ENCODE measurements at places on chromosomes 5 and 9. TPM values are rescaled to one million over a fixed set of nuclear protein-coding genes. Genes with fewer than 3 reads are reported as not detected.

Gene C8G
- total RNA-seq: 10.8 TPM

Gene CRAT
- 81.6 TPM for total RNA-seq

GRCh38 chr5:178364326-178364675, 131.7 kb upstream of the PHYKPL start:
- no peak overlapping the region for H3K27ac ChIP-seq
- no peak overlapping the region for H3K4me3 ChIP-seq
- no peak for DNase-seq

DNA sequence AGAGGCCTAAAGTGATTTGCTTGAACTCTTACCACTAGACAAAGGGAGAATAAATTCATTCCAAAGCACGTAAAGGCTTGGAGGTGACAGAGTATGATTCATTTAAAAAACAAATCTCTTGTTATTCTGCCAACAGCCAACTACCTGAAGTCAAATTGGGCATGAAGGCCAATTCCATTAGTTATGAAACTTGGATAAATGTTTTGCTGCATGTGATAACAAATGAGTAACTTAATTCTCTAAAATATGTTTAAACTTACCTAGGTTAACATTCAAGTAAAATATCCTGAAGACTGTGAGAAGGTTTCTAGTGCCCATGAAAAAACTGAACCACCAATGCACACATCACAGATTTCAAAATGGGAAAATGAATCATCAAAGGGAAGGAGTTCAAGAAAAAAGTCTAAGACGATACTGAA, 120.1 kb upstream of the TSLP start:
- H3K27me3 ChIP-seq: no peaks in the 10 kb centered on the region
- no peak overlapping the region for H3K27ac ChIP-seq
- no peaks in the 10 kb centered on the region for H3K4me1 ChIP-seq
- H3K4me3 ChIP-seq: no peak overlapping the region
- H3K36me3 ChIP-seq: no peaks in the 10 kb centered on the region

- H3K4me3 ChIP-seq: no peak overlapping the region
- H3K4me1 ChIP-seq: no peaks in the 10 kb centered on the region
- H3K36me3 ChIP-seq: no peaks in the 10 kb centered on the region
- no peaks in the 10 kb centered on the region for H3K27me3 ChIP-seq
- no peak overlapping the region for H3K27ac ChIP-seq
Measured at GRCh38 chr5:31939151-31939550, 235.0 kb downstream of the GOLPH3 start.

DNA sequence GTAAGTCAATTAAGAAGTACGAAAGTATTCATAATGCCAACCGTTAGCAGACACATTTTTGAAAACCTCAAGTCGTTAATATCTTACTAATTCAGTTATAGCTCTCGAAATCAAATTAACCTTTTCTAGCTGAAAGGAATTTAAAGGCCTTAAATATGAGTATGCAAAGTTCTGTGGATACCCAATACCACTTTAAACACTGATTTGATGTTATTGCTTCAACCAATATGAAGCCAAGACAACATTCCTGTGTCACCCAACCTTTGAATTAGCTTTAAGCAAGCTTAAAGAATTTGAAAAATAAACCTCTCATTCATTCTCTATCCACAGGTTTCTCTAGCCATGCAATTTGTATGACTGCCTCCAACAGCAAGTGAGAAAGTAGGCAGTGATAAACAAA, 204.5 kb downstream of the MCTP1 start:
- H3K4me1 ChIP-seq: no peaks in the 10 kb centered on the region
- no peak for DNase-seq
- no peak overlapping the region for H3K27ac ChIP-seq
- H3K27me3 ChIP-seq: peaks cover 5% of the 10 kb centered on the region
- H3K36me3 ChIP-seq: no peaks in the 10 kb centered on the region

GRCh38 chr9:2477755-2478154, 143.8 kb upstream of the VLDLR start:
- no peak overlapping the region for H3K27ac ChIP-seq
- no peak for DNase-seq
- H3K4me3 ChIP-seq: no peak overlapping the region
- peaks cover 15% of the 10 kb centered on the region for H3K4me1 ChIP-seq
- no peaks in the 10 kb centered on the region for H3K27me3 ChIP-seq
- H3K36me3 ChIP-seq: no peaks in the 10 kb centered on the region

All from cardiac muscle cell (in vitro differentiated cells and primary cell).